ENCODE measurements at places on chromosomes 6 and 20.

DNA sequence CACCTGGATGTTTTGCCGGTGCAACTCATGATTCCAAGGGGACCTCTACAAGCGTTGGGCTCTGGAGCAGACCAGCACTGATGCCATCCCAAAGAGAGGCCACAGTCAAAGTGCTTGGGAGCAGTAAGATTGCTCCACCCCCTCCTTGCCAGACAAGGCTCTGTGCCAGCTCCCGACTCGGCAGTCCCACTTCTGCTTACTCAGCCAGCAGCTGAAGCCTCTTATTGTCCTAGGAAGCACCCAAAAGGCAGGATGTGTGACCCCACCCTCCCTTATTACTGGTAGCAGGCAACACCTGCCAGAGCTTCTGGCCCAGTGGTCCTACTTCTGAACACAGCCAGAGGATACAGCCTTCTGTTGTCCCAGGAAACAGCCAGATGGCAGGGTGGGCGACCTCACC is 614.2 kb downstream of the TENT5A start:
- no peak for DNase-seq

DNA sequence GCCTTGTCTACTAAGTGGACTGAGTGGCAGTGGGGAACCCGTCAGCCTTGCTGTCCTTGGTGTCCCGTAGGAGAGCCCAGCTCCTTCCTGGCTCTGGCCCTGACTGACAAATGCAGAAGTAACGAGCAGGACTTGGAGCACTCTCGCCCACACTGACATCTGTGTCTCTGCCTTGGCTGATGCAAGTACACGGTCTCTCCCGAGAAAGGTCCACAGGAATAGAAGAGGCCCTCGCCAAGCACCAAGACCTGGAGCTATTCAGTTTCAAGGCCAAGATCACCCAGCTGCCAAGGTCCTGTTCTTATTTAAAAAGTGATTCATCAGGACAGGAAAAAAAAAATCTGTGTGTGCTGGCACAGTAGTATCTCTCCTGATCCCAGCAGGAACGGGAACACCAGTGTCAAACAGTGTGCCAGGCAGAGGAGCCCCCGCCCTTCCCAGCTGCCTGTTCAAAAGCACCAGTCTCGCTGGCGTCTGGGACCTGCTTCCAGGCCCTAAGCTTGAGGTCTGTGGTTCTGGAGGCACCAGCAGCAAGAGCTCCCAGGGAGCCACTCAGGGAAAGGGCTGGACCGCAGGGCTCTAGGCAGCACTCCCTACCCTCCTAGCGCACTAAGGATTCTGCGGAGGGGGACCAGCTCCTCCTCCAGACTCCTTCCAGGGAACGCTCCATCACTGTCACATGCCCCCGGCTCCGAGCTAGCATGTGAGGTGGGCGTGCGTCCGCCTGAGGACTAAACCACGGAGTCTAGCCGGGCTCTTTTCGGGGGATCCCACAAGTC is 376.9 kb downstream of the RNGTT start:
- DNase-seq, result no peak

DNA sequence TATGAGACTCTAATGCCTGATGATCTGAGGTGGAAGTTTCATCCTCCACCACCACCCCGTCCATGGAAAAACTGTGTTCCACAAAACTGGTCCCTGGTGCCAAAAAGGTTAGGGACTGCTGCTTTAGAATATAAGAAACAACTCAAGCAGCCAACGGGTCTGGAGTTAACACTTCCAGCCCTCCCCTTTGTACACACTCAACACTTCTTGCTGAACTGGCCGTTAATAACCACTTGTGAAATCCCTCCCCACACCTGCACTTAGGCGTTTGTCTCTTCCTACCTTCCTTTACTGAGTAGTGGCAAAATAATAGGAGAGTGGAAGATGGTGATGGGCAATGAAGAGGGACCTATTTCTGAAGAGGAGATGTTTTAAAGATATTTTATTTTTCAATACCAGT is 10.5 kb downstream of the SAYSD1 start:
- DNase-seq, result no peak

DNA sequence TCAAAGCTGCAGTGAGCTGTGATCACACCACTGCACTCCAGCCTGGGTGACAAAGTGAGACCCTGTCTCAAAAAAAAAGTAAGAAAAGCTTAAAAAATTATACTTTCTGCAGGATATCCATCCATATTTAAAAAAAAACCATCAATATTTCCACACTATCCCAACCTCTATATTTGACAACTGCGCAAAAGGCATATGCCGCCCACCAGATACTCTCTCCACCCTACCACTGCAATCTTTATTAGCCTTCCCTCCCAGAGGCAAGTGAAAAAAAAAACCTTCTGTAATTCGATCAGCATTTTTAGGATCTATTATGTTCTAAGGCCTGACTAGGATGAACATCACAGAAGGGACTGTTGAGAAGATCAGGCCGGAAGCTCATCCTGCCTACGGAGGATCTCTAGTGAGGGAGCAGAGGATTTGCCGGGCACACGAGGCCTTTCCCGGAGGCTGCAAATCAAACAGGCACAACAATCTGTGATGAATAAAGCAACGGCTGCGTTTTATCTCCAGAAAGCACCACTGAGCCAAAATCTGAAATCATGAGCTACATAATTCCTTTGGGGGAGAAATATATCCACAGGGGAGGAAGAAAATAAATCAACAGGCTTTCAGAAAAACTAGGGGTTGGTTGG is 65.9 kb downstream of the GFOD1 start:
- no peak for DNase-seq

- no peak for DNase-seq
Observed at GRCh38 chr6:75430631-75431325, 62.8 kb downstream of the FILIP1 start.

GRCh38 chr6:52550870-52551269 is 26.0 kb downstream of the TRAM2 start:
- no peak for DNase-seq
